ENCODE measurements at places on chromosomes 7 and 10.

- no peak for DNase-seq
Measured at GRCh38 chr10:114821915-114822443, 399 bp downstream of the FHIP2A start.

DNA sequence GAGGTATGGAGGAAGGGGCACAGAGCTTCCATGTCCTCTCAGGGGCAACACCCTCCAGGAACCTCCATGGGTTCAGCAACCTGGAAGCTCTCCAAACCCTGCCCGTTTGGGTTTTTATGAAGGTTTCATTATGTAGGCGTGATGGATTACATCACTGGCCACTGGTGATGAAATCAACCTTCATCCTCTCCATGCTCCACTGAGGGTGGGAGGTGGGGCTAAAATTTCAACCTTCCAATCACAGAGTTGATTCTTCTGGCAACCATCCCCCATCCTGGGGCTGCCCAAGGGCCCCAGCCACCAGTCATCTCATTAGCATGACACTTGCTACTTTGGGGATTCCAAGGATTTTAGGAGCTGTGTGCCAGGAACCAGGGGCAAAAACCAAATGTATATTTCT lies 90.1 kb downstream of the TEX36 start:
- no peak for DNase-seq

DNA sequence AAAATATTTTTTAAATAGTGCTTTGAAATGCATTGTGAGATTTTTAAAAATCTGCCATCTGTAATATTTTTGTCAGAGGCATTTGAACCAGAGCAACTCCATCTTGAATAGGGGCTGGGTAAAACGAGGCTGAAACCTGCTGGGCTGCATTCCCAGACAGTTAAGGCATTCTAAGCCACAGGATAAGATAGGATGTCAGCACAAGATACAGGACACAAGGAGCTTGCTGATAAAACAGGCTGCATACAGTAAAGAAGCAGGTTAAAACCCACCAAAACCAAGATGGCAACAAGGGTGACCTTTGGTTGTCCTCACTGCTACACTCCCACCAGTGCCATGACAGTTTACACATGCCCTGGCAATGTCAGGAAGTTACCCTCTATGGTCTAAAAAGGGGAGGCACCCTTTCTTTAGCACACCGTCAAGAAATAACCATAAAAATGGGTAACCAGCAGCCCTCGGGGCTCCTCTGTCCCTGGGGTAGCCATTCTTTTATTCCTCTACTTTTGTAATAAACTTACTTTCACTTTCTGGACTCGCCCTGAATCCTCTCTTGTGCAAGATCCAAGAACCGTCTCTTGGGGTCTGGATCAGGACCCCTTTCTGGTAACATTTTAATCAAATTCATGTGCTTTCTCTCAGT lies 273.7 kb downstream of the SEMA3D start:
- DNase-seq = no peak

- DNase-seq = no peak
Measured at GRCh38 chr7:100711369-100711768, 5.4 kb downstream of the POP7 start.

- DNase-seq = no peak
Measured at GRCh38 chr7:77899516-77899915, 100.9 kb downstream of the PHTF2 start.

DNA sequence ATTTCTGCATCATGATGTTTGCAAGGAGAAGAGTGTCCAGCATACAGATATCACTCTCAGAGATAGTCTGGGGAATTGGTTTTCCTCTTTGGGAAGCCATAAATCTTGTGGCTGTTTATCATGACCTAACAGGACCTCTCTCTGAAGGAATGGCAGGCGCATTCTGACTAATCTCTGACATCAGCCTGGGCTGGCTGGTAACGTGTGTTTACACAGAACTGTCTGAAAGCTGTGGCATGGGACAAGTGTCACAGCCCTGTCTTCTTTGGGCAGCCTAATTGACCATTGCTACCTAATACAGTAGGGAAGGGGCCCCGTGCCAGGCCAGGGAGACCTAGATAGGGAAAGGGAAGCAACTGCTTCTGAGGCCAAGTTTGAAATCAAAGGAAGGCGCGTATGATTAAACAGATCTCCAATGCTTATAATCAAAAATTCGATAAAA lies 73.9 kb upstream of the CABCOCO1 start:
- no peak for DNase-seq

- no peak for DNase-seq
Measured at GRCh38 chr10:24792638-24793037, 69.0 kb upstream of the ARHGAP21 start.

DNA sequence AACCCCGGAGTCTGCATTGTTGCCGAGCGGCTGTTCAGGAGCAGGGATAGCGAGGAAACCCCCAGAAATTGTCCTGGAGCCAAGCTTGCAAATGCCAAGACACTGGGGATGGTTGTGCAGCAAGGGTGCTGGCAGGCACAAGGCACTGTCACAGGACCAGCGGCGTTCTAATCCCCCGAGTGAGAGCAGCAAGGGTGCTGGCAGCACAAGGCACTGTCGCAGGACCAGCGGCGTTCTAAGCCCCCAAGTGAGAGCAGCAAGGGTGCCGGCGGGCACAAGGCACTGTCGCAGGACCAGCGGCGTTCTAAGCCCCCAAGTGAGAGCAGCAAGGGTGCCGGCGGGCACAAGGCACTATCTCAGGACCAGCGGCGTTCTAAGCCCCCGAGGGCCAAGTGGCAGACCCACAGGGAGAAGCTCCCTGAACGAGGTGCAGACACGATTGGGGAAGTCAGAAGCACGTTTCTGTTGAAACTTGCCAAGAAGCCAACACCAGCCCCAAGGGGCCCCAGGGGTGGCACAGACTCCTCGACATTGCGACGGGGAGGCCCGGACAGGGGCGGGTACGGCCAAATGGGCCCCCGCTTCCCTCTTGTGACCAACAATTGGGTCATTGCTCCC lies 40.4 kb upstream of the INPP5A start:
- DNase-seq = no peak

DNA sequence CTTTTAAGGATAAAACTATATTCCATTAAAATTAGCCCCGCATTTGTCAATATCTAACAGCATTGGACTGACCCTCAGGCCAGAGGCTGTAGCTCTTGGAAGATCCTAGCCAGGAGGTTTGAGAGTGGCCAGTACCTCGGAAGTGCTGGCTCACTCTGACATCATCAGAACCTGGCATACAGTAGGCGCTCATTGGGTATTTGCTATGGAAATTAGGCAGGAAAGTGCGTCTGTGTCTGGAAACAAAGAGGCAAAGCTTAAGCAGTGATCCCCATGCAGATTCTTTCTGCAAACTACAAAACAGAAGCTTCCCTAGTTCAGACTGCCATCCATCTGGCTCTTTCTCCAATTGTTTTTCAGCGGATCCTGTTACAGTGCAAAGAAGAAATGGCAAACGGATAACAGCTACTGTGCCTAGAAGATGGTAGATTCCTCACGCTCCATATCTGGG lies 1.7 kb upstream of the PRKCQ start:
- no peak for DNase-seq

DNA sequence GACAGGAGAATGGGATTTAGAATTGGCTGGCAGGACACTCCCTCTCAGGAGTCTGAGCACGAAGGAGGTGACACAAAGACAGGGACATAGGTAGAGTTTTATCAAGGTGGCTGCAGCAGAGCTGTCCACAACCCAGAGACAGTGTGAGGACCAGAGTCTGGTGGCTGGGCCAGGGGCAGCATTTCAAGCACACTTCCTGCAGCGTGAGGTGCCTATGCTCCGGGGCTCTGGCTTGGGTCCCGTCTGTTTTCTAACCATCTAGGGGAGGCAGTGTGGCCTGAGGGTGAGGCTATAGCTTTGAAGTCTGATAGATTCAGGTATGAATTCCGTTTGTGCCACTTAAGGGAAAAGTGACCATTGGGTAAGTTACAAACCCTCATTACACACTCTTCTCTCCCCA lies 222.7 kb upstream of the ZMIZ1 start:
- DNase-seq = no peak

- DNase-seq = no peak
Measured at GRCh38 chr10:73827346-73828089, 16.1 kb upstream of the NDST2 start.

DNA sequence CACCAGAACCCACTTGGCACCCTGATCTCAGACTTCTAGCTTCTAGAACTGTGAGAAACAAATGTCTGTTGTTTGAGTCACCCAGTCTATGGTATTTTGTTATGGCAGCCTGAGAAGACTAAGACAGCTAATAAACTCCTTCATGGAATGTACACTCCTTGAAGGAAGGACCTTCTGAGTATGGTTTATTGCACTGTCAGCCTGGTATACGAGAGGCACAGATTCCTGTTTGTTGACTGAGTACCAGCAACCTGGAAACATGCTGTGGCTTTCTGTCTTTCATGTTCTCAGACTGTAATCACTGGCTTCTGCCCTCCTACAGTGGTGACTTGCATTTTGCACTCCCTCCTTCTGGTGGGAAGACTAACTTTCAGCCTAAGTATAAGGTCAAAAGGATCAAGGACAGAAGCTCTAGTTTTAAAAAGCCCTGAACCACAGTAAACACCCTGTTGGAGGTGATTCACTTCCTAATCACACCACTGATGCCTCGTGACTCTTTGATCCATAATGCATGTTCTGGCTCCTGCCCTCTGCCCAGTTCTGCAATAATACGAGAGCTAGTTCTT lies 319.0 kb upstream of the NPSR1 start:
- DNase-seq = no peak

- DNase-seq = no peak
Measured at GRCh38 chr10:10958041-10958440, 59.6 kb upstream of the CELF2 start.

DNA sequence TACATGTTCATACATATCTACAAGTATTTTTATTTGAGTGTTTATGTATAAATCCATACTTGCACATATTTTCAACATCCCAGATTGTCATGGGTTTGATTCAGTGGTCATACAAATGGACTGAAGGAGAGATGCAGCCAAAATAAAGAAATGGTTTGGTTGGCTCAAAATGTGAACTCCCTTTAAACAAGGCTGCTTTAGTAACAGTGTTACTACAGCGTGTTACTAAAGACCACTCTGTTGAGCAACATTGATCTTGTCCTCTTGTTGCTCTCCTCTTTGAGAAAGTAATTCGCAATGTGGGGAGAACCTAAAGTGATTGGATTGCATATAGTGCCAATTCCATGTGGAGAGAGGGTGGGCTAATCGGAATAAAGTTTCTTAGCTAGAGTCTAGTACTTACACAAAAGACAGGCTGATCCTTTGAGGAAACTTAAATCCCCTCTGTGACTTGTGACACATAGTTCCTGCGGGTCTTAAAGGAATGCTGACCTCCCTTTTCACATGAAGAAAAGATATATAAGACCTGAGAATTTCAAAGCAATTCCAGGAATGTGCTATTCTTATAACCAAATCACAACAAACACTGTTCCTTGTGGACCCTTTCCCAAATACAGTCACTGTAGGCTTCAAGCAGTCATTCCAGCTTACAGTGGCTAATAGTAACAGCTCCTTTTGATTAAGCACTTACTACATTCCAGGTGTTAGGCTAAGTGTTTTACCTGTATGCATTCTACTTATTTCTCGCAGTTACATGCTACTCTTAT lies 144.3 kb downstream of the FZD1 start:
- DNase-seq = no peak

DNA sequence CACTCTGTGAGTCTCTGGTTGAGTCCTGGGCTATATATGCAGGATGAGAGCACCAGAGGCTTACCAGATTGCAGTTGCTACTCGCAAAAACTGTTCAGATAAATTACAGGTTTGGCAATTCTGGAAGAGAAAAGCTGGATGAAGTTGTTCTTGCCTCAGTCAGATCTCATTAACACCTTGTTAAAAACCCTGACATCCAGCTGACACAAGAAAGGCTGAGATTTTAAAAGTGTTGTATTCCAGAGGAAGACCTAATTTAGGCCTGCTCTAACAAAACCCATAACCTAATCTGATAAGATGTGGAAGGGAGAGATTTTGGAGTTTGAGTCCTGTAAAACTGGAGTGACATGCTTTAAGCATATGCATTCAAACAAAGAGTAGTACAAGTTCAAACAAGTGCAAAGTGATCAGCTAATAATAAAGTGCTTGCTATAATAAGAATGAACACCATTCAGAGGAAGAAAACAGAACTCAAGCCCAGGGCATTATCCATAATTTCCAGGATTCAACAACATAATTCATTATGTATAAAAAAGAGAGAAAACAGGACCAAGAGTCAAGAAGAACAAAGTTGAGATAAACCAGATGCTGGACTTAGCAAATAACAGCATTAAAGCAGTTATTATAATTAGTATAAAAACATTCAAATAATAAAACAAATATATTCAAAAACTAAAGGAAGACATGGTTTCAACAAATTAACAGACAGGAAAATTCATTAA lies 135.5 kb downstream of the CD36 start:
- no peak for DNase-seq

- peak; percentile 71 for DNase-seq
Measured at GRCh38 chr7:114047889-114048288, 129.1 kb upstream of the PPP1R3A start.

DNA sequence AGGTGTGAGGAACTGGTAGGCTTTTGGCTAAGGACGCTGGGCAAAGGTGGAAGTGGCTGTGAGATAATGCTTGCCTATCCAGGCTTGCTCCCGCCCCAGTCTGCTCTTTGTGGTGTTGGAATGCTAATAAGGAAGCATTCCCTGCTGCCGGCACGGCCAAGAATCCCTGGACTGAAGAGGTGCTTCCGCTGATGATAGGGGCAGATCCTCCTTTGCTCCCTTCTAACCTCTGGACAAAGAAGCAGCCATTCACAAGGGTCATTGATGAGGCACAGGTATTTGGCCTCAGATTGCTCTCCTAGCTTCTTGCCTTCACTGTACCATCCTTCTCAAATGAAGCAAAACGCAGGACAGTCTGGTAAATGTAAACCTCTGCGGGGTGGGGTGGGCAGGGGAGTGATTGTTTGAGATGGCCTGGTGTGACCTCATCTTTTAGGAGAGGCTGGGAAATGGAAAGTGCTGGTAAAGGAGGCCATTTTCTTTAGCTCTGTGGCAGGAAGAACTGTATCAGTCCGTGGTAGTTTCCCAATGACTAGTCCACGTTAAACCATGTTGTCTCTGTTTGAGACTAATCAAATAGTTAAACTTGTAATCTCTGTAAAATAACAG lies 1.7 kb downstream of the PGAM1 start:
- no peak for DNase-seq

DNA sequence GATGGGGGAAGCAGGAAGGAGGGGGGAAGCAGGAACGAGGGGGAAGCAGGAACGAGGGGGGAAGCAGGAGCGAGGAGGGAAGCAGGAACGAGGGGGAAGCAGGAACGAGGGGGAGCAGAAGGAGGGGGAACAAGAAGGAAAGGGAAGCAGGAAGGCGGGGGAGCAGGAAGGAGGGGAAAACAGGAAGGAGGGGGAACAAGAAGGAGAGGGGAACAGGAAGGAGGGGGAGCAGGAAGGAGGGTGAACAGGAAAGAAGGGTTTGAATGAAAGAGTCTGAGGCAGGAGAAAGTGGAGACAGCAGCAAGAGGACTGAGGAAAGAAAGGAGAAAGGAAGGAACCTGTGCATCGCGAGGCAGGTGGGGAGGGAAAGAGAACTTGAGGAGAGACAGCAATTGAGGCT lies 256.6 kb downstream of the PTEN start:
- no peak for DNase-seq

GRCh38 chr7:141280100-141280499 lies 206.2 kb downstream of the TMEM178B start:
- no peak for DNase-seq

- DNase-seq = no peak
Measured at GRCh38 chr7:74633451-74633921, 24.0 kb upstream of the GTF2I start.

Data from skeletal muscle cell (primary cell).